ENCODE measurements at places on chromosomes 6 and 20.
A peak's percentile ranks its signal among the peaks of the same experiment; 100 is the strongest.

GRCh38 chr6:147654103-147654845, 145.8 kb downstream of the SAMD5 start:
- no peak for DNase-seq

GRCh38 chr20:54323227-54323734, 115.4 kb downstream of the PFDN4 start:
- no peak for DNase-seq

DNA sequence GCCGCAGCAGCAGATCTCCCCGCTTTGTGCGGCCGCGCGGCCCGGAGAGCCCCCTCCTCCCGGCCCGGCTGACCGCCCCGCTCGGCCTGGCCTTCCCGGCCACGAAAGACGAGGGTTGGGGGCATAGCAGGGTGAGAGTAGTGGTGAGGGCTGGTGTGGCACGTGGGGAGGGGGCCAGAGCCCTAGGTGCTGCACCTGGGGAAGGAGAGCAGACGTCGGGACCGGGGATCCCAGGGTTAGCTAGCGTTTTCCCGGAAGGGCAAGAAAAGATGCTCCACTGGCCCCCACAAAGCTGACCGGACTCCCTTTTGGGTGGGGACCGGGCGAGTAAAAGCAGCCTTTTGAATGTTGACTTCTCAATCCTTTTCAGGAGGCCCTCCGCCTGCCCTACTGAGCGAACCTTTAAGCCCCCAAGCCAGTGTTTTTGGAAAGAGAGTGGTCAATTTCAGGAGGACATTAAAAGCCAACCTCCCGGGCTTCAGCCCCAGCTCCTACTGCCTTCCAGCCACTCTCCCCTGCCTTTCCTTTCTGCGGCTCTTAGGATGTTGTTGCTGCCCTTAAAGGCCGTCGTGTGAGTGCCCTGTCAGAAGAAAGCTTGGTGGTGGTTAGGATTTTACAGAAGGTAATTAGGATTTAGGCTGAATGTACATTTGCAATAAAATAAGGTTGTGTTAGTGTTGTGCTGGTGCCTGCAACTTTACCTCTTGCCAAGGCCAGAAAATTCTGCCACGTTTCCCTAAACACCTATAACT, 648 bp upstream of the BACH2 start:
- no peak for DNase-seq

GRCh38 chr6:32107406-32107805, 1.7 kb downstream of the TNXB start:
- DNase-seq, result no peak

GRCh38 chr20:54172856-54173652, 732 bp downstream of the CYP24A1 start:
- no peak for DNase-seq

- peak; percentile 74 for DNase-seq
Measured at GRCh38 chr6:12119085-12119588, 107.0 kb downstream of the HIVEP1 start.

GRCh38 chr6:10529231-10529801, 8.2 kb downstream of the GCNT2 start:
- DNase-seq, result peak; percentile 89

DNA sequence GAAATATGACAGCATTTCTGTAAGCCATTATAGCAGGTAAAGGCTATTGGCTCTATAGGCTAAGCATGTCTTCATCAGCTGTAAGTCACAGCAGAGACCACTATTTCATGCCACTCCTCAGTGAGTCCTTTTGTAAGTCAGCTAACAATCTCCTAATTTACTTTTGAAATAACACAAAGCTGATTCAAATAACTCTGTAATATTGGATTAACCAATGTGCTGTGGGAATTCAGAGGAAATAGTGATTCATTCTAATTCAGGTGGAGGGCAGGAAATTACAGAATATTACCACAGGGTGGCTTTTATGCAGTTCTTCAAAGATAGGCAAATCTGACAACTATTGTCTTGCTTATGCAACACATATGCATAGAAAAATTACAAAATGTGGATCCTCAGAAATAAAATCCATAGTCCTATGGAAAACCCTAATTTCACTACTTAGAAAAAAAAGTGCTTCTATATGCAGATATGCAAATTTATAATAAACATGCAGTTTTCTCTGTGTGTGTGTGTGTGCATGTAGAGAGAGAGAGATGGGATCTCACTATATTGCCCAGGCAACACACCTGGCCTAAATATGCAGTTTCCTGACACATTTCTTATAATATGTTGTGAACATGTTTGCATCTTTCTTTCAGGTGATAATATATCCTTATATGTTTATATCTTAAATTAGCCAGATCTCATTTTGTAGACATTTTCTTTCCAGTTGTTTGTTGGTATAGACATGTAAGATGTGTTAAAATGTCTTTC, 4.8 kb upstream of the SMIM28 start:
- peak; percentile 6 for DNase-seq

DNA sequence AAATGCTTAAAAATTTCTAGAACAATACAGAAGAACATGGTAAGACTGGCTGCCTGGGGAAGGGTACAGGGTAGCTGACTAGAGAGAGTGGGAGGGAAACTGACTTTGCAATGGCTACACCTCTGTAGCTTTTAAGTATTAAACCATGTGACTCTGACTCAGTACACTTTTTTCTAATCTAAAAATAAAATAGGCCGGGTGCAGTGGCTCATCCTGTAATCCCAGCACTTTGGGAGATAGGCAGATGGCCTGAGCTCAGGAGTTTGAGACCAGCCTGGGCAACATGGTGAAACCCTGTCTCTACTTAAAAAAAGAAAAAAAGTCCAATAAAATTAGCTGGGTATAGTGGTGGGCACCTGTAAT, 18.5 kb downstream of the ATP9A start:
- DNase-seq, result peak; percentile 74

DNA sequence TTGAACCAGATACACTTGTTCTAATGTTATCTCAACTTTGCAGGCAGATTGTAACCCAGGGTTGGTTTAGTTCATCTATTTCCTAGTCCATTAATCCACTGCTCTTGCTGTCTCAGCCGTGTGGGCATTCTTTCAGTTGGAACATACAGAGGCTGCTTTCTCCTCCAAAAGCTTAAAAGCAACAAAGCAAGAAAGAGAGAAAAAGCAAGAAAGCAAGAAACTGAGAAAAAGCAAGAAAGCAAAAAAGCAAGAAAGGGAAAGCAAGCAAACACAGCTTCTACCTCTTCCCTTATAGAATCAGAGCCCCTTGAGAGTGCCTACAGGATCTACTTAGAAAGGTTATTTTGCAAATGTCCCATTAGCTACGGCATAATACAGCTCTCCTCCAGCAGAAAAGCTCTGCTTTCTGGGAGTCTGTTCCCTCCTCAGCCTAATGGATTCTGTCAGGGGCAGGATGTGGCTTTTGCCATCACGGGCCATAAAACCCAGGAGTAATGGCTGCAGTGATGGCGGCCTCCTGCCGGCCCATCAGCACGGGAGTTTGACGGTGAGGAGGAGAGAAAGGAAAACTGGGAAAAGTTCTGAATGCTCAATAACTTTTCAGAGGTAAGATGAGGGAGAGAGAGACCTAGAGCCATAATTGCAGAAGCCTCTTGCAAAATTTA, 156.8 kb upstream of the JARID2 start:
- no peak for DNase-seq

DNA sequence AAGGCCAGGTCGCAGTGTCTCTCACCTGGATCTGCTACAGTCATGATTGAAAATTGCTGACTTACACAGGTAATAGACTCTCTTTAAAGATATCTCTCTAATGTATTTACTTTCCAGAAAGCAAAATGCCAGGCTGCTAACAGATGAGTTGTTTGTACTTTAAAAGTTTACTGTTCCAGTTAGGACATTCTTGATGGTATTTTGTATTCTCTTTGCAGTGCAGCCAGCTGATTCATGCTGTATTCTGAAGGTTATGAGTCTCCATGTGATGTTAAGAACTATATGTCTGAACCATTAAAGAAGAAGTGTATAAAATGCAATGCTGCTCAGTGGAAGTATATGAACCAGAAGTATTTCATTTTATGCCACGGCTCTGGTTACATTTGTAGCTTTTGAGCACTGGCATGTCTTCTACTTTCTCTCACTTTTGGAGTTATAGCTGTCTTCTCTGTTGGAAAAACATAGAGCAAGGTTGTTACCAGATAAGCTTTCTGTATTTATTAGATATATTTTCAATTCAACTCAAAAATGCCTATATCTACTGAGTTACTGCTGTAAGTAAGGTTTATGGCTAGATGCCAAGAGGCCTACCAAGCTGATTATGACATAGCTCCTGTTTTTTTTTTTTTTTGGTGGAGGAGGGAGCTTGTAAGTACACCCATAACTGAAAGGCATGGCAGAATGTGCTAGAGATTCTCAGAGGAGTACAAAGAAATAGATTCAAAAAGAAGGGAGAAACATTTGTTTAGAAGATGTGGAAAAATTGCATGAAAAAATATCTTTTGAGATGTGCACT, 130.5 kb upstream of the MAN1A1 start:
- DNase-seq, result no peak

GRCh38 chr20:53146201-53146891, 174.2 kb downstream of the TSHZ2 start:
- DNase-seq, result no peak

DNA sequence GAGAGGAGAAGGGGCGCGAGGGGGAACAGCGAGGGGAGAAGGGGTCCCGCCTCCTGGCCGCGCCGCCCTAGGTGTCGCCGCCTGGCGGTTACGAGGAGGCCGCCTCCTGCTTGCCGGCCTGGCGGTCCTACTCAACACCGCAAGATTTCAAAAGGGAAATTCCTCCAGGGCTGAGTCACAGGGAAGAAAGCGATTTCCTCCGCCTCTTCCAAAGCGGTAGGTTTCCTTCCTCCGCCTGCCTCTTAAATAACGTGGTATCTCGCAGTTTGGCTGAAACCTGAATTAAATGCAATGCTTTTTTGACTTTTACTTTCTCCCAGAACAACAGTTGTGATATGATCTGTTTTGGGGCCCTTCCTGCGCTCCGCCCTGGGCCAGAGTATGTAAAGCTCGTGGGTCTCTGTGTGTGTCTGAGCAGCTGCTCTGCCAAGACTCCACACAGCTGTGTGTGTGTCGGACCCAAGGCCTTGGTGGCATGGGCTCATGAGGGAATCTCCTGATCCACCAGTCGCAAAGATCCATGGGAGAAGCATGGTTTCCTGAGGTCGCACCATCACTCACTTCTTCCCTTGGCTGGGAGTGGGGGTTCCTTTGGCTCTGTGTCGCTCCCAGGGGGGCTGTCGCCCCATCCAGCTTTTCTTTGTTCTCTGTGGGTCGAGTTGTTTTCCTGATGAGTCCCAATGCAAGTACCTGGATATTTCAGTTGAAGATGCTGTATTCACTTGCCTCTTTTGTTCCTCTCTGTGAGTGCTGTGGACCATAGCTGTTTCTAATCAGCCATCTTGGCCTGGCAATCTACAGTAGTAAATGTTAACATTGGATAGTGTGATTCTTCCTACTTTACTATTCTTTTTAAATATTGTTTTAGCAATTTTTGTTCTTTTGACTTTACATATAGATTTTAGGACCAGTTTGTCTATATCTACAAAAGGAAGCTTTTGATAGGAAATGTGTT, 31.6 kb upstream of the NOTCH4 start:
- peak; percentile 64 for DNase-seq

GRCh38 chr6:165159460-165159859, 149.9 kb downstream of the C6orf118 start:
- no peak for DNase-seq

- no peak for DNase-seq
Measured at GRCh38 chr6:127182501-127182900, 64.0 kb downstream of the RSPO3 start.

DNA sequence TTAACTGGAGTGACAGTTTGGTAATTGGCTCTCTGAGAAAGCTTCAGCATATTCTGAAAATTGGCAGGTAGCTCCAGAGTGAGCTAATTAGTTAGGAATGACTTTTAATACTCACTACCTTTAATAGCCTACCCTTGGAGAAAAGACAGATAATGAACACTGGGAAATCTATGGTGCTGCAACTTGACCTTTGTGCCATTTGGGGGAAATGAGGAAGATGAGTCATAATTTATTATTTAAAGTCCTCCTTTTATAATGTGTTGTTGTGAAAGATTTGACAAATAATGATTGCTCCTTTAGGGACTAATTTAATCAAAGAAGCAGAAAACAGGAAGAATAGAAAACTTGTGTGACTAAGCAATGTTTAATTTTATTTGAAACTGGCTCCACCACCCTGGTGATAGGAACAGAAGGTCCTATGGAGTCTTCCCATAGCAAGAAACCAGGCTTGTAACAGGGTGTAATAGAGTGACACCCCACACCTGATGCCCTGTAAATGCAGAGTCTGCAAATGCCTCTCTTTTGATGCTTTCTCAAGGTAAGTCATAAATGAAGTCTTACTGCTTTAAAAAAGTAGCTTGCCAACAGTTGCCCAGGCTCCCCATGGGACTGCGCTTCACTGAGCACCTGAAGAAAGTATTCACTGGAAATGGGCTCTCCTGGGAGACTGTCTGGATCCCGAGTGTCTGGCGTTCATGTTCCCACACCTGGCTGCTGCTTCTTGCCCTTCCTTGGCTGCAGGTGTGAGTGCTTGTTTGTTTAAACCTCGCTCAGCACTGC, 134.4 kb downstream of the LRRC1 start:
- DNase-seq, result no peak
